ENCODE measurements at places on chromosomes 2 and 18.

DNA sequence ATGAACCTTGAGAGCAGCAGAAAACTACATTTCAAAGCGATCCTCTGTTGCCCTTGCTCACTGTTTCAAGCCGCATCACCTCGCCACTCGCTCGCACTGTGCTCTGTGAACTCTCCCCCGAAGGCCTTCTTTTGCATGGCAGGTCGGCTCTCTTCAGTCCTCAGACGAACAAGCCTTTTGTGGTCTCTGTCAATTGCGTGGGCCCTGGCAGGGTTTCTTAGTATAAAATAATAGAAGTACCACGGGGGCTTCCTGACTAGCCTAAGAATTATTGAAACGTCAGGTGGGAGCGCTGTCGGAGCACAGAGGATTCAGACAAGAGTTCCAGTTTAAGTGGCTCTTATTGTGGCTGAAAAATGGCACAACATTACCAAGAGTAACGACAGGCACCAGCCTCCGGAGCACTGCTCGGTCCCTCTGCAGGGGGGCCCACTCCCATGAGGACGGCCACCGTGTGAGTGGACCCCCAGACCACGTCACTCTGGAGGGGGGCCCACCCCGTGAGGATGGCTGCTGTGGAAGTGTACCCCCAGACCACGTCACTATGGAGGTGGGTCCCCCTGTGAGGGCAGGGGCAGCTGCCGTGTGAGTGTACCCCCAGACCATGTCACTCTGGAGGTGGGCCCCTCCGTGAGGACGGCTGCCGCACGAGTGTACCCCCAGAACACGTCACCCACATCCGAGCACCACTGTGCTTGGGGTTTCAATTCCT, 237.7 kb downstream of the HDAC4 start:
- no peak for DNase-seq

DNA sequence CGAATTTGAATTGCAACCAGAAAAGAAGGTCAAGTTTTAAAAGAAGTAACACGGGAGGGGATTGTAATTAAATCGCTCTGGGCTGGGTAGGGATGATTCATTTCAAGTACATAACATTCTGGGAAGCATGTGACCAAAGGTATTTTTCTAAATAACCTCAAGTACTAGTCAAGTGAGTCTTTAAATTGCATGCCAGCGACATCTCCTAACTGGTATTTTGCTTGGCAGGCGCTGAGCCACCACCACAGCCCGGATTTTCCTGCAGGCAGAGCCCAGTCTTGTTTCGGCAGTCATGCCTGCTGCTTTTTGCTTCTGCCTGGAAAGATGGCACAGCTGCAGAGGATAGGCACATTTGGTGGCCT, 33.7 kb upstream of the NPAS2 start:
- no peak for DNase-seq

- DNase-seq, result no peak
These were observed 112.8 kb upstream of the EML6 start for GRCh38 chr2:54610700-54611099.

- no peak for DNase-seq
These were observed 14.4 kb downstream of the SMYD1 start for GRCh38 chr2:88081924-88082608.

DNA sequence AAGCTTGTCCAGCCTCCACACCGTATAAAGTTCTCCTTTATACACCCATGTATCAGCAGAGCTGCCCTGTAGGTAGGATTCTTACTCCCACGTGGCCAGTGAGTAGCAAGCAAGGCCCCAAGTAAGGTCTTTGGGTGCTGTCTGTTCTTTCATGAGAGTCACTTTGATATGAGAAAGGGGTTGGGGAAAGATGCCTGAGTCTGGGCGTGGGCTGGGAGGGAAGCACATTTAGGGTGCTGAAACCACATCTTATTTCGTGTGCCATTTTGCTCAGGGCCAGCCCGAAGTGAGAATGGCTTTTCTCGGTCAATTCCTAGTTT, 436 bp upstream of the ITPRIPL1 start:
- no peak for DNase-seq

DNA sequence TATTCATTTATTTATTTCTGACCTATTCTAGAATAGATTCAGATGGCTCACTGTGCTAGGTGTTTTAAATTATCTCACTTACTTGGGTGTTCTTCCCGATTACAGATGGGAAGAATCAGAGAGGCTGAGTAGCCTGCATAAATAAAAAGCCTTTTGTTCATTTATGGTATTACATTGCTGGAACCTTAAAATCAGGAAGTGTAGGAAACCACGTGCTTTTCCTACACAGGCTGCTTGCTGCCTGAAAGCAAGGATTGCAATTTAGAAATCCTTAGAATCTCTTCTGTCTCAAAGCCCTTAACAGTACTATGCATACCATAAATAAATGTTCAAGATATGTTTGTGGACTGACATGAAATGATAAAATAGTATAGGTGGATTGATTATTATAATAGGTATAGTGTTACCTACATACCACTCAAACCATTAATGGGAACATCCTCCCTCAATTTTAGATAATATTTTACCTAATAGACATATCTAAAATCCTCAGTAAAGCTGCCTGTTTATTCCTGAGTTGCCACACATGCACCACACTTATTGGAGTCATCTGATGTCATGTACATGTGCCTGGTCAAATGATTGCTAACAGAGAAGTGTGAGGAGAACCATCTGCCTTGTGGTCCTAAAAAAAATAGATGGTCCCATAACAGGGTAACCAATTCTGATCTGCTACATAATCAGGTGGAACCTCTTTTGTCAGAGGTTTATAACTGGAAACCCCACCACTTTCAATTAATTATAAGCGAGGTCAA, 73.5 kb upstream of the C2orf15 start:
- no peak for DNase-seq

DNA sequence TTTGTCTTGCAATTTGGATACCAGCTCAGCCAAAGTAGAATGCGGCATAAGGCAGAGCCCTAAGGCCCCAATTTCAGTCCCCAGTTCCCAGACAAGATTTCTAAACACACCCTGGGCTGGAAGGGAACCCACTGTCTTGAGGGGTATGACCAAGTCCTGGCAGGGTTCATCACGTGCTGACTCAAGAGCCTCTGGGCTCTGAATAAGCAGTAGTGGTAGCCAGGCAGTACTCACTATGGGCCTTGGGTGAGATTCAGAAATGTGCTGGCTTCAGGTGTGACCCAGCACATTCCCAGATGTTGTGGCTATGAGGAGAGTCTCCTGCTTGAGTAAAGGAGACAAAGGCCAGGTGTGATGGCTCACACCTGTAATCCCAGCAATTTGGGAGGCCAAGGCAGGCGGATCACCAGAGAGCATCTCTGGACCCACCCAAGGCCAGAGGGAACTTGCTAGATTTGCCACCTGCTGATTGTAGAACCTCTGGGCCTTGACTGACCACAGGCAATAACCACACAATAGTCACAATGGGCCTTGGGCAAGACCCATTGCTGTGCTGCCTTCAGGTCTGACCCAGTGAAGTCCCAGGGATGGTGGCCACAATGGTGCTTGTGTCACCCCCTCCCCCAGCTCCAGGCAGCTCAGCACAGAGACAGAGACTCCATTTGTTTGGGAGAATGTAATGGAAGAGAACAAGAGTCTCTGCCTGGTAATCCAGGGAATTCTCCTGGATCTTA, 74.9 kb downstream of the ATL2 start:
- DNase-seq, result no peak

GRCh38 chr2:27729614-27730013, 41.9 kb upstream of the MRPL33 start:
- DNase-seq, result no peak

GRCh38 chr2:80117401-80117800, 187.2 kb downstream of the LRRTM1 start:
- no peak for DNase-seq

DNA sequence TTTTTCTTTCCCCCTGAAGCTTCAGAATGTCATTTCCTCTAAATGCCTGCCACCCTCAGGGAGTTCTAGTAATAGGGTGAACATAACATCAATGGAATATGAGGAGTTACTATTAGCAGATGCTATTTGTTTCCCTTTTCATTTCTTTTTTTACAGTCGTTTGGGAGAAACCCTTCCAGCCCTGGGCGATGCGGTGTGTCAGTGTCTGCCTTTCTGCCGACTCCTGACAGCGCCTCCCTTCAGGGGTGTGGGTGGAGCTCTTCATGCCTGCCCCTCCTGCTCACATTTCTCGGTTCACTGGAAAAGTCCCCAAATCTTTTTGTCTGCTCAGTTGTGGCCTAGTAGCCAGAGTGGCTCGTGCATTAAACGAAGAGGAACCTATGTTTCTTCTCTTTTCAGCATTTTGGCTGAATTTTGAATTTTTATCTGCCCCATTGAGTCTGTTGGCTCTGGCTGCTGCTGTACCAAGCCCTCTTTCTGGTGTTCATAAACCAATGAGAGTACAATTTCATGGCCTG, 72.3 kb downstream of the FMNL2 start:
- DNase-seq, result peak; percentile 63

DNA sequence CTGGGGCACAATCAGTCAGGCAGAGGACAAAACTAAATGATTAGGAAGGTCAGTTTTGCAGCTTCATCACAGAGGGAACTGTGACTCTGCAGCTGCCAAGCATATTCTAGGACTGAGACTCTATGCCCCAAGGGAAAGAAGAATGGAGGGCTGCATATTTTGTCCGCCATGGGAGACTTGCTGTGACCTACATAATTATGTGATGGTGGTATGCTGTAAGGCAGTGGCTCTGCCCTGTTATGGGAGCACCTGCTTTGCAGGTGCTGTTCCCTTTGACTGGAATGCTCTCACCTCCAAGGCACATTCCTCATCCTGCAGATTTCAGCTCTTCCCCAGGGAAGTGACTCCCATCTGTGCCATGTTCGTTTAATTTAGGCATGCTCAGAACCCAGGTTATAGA, 261.9 kb upstream of the EPHA4 start:
- DNase-seq, result no peak
